ENCODE measurements at places on chromosomes 13 and 19.
A peak's percentile ranks its signal among the peaks of the same experiment; 100 is the strongest.

GRCh38 chr13:72156760-72157159 is 289.8 kb upstream of the DACH1 start:
- no peak for DNase-seq

GRCh38 chr13:20647758-20648157 is 55.7 kb upstream of the IL17D start:
- DNase-seq: no peak

GRCh38 chr13:95552208-95552538 is 347 bp upstream of the CLDN10 start:
- no peak for DNase-seq

GRCh38 chr13:80973721-80974120 is 632.8 kb upstream of the SPRY2 start:
- no peak for DNase-seq

DNA sequence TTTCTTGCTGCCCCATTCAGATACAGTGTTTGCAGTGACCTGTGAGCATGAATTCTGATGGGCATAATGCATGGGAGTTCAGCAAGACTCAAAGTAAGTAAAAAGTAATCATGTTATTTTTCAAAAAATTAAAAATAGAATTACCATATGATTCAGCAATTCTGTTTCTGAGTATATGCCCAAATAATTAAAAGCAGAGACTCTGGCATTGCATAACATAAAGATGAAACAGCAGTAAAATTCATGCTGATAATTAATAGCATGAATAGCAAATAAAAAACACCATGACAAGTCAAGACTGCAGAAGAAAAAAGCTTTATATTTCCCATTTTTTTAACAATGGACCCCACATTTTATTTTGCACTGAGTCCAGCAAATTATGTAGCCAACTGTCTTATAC is 21.3 kb downstream of the RNF6 start:
- DNase-seq: no peak

DNA sequence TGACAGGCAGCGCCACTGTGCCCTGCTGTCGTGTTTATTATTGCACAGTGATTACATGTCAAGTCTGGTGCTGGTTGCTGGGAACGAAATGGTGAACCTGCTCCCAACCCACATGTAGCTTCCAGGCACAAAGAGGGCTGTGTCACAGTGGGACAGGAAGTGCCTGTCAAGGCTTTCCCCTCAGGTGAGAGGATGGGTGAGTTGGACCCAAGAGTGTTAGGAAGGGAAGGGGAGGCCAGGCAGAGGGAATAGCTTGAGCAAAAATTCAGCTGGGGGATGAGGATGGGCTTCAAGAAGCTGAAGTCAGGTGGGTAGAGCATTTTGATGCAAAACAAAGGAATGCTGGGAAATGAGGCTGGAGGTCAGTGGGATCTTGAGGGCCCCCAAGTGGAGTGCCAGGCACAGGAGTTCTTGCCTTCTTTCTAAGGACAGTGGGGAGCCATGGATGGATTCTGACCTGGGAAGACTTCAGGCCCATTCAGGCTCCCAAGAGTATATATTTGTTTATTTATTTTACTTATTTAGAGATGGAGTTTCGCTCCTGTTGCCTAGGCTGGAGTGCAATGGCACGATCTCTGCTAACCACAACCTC is 8.5 kb upstream of the QTRT1 start:
- no peak for DNase-seq

DNA sequence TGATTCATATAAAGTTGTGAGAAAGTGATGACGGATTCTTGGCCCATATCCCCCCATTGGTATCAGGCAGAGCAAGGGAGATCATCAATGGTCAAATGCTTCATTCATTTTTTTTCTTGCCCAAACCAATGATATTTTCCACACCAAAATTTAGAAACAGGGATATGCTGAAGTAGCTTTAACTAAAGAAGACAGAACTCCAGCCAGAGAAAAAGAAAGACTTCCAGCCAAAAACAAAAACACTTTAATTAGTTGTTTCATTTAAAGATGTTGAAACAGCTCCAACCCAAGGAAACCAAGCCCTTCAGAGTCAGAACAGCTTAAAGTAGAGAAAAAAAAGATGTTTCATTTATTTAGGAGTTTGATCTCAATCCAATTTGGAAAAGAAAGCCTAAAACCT is 358.9 kb upstream of the NBEA start:
- DNase-seq: no peak

GRCh38 chr19:14006766-14007562 is 844 bp upstream of the RFX1 start:
- no peak for DNase-seq

DNA sequence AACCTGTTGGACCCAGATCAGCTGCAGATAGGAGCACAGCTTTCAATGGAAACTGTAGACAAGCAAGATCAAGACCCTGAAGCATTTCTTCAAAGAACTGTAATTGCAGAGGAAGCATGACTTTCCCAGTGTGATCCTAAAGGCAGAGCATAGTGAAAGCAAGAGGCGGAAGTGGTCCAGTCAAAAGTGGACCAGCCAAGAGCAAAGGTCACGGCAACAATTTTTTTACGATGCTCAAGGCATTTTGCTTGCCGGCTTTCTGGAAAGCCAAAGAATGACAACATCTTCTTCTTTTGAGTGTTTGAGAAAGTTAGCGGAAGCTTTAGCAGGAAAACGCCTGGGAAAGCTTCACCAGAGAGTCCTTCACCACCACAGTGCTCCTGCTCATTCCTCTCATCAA is 111.6 kb downstream of the RNF17 start:
- DNase-seq: no peak

DNA sequence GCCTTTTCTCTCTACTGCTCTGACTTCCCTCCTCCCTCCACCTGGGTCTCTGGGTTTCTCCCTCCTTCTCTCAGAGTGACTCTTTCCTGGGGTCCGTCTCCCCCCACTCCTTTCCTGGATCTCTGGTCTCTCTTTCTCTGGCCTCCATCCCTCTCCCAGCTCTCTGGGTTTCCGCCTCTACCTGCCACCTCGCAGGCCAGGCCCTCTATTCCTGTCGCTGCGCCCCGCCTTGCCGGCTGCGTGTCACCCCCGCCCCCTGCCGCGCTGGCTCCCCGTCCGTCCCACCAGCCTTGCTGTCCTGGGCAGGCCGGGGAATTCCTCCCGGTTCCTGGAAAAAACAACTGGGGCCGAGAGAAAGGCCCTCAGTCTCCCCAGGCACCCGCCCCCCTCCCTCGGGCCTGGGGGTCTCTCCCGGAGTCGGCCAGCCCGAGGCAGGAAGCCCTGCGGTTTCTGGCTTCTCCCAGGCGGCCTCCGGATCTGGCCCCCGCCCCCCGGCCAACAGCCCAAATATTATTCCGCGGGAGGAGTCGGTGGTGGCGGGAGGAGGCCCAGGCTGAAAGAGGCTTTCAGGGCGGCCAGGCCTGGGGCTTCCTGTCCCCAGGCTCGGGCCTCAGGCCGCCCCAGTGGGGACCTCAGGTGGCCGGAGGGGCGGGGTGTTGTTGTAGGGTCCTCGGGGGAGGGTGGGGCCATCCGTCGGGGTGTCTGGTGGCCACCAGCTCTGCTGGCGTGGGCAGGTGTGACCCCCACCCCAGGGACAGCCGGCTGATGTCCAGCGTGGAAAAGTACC is 9.3 kb downstream of the IRF2BP1 start:
- peak; percentile 56 for DNase-seq

GRCh38 chr13:23377983-23378632 is 55.4 kb downstream of the SACS start:
- DNase-seq: peak; percentile 27

GRCh38 chr13:74930402-74931165 is 551.4 kb downstream of the TBC1D4 start:
- no peak for DNase-seq

- DNase-seq: no peak
Measured at GRCh38 chr19:5530701-5531100, 37.1 kb downstream of the TINCR start.

GRCh38 chr19:56105090-56105701 is 15.9 kb downstream of the ZNF787 start:
- DNase-seq: no peak

DNA sequence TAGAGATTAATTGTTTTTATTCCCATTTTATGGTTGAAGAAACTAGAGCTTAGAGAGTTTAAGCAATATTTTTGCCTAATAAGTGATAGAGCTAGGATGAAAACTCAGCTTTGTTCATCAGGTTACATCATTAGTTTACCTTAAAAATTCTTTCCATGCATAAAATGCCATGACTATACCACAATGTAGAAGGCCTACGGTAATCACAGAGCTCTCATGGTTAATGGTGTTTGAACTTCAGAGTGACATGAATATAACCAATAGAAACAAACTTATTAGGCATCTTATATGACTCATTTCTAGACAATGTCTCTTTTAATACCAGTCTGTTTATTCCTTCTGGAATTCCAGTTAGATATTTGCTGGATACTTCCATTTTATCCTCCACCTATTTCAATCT is 78.5 kb downstream of the FGF9 start:
- no peak for DNase-seq

DNA sequence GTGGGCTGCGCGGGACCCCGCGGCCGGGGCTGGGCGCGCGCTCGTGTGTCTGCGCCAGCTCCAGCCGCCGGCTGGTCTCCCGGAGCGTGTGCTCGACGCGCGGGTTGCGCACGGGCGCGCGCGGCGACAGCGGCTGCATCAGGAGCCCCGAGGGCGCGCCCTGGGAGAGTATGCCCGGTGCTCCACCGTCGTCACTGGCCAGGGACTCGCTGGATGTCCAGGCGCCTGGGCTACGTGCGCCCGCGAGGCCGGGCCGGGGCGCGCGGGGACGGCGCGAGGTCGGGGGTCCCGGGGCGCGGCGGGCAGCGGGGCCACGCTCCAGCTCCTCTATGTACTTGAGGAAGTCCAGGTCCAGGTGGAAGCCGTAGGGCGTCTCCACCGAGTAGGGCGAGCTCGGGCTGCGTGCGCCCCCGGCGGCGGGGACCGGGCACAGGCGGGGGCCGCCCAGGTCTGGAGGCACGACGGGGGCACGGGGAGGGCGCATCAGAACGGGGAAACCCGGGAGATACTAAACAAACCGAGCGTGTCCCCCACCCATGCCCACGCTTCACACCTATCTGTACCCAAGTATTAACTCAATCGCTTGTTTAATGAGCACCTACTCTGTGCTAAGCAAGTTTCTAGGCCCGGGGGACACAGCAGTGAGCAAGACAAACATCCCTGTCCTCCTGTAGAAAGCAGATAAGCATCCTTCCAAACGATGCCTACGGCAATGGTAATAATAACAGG is 7.6 kb downstream of the KANK3 start:
- no peak for DNase-seq

DNA sequence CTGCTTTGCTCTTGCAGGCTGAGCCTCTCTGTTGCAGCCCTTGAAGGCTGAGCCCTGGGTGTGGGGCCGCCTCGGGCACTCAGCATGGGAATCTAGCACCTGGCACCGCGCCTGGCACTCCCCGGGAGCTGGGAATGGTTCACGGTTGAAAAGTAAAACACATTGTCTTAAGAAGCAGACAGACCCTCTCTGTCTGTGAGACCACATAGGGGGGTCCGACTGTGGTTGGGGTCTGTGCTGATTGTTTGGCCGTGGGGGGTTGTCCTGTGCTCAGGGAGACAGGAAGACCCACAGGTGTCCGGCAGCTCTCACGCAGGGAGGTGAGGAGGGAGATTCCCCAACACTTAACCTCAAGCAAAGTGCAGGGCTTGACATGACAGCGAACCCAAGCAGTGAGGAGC is 64.8 kb downstream of the SOX1 start:
- no peak for DNase-seq

GRCh38 chr13:26471807-26472206 is 85.7 kb upstream of the WASF3 start:
- no peak for DNase-seq

DNA sequence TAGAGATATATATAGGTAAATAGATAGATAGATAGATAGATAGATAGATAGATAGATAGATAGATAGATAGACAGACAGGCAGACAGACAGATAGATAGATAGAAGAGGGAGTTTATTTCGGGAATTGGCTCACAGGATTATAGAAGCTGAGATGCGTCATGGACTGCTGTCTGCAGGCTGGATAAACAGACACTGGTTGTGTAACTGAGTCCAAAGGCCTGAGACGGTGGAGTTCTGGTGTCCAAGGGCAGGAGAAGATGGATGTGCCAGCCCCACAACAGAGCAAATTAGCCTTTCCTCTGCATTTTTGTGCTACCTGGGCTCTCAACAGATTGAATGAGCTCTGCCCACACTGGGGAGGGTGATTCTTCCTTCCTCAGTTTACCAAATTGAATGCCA is 2.7 kb downstream of the CYP4F3 start:
- DNase-seq: no peak

DNA sequence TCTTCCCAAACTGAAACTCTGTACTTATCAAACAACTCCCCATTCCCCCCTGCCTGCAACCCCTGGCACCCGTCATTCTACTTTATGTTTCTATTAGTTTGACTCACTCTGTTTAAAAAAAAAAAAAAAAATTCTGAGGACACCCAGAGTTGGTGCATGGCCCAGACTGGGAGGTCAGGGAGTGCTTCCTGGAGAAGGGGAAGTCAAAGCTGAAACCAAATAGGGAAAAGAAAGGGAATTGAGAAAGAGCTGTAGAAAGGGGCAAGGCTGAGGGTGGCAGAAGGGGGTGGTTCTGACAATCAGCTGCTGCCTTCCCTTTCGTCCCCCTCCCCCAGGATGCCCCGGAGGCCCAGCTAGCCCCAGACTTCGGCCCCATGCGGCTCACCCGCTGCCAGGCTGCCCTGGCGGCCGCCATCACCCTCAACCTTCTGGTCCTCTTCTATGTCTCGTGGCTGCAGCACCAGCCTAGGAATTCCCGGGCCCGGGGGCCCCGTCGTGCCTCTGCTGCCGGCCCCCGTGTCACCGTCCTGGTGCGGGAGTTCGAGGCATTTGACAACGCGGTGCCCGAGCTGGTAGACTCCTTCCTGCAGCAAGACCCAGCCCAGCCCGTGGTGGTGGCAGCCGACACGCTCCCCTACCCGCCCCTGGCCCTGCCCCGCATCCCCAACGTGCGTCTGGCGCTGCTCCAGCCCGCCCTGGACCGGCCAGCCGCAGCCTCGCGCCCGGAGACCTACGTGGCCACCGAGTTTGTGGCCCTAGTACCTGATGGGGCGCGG is 9.0 kb upstream of the STRN4 start:
- DNase-seq: no peak

DNA sequence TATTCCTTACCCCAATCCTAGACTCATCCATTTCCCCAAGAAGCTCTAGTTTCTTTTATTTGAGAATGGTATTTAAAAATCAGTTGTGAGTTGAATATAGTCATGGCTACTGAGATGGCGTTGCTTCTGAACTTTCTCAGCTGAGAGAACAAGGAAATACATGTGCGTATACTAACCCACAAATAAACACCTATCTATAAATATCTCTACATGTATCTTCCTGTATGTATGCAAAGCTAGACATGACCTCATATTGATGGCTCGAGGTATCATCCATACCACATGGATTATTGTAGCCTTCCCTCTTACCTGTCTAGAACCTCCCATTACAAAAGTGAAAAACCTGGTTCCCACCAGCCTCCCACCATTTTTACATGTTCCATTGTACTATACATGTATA is 141.0 kb downstream of the UFM1 start:
- DNase-seq: no peak

DNA sequence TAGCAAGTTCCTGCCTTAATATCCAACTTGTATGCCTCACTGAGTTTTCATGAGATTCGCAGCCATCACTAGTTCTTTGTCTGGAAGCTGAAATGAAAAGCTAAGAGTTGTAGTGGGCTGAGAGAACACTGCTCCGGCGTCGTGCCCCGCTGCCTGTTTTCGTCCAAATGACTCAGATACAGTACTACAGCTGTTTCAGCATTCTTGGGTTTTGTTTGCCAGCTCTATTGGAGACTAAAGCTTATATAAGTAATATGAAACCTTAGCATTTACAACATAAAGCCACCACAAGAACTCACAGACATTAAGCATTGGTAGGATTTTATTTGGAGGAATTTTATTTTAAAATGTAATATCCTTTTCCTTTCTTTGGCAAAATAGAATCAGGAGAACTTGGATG is 299.7 kb downstream of the DLEU7 start:
- no peak for DNase-seq

Measured in GM12892 (cell line).